Activated CD4-positive, alpha-beta T cell treated with anti-CD3 and anti-CD28 coated beads for 24 hours (primary cell): ENCODE measurements at places on chromosomes 3 and 15.

DNA sequence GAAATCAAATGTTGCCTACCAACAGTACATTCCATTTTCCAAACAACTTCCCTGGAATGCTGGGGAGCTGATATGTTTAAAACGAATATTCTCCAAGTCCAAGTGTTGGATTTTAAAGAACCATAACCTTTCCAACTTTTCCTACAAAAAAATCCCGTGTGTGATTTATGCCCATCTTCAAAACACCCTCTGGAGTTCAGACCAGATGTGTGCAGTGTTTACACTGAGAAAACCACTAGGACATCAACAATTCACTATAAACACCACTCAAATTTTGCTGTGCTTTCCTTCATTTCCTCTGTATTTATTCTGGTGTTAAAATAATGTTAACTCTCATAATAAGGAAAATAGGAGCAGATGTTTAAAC, 2.4 kb downstream of the VGLL4 start:
- DNase-seq: no peak

DNA sequence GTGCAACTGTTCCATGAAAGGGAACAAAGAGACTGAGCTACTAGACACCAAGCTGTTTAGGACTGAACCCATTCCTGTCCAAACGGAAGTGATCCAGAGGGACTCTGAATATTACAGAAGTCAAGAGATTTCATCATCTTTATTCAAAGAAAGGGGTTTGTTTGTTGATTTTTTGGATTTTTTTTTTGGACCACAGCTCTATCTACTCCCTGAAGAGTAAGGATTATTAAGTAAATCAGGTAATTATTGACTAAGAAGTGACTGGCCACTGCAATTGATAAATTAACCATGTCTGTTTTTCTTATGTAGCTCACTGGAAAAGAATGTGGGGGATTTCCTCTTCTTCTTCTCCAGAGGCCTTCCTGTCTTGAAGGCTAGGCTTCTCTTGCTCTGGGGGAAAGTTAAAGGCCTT, 146.6 kb upstream of the TPM1 start:
- DNase-seq: no peak

DNA sequence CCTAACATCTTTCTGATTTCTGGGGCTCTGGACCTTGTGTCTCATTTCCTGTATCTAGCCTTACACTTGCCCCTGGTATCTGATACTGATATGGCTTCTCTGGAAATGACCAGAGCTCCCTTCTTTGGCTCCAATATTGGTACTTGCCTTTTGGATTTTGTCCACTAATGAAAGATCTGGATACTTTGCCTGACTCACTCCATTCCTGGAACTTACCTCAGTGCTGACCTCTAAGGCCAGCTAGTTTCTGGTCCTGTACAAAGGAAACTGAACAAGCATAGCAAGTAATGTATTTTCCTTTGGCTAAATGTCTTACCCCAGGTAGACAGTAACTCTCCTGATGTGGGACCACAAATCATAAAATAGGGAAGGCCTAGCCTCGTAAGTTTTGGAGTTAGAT, 93.8 kb upstream of the SLC4A7 start:
- no peak for DNase-seq

DNA sequence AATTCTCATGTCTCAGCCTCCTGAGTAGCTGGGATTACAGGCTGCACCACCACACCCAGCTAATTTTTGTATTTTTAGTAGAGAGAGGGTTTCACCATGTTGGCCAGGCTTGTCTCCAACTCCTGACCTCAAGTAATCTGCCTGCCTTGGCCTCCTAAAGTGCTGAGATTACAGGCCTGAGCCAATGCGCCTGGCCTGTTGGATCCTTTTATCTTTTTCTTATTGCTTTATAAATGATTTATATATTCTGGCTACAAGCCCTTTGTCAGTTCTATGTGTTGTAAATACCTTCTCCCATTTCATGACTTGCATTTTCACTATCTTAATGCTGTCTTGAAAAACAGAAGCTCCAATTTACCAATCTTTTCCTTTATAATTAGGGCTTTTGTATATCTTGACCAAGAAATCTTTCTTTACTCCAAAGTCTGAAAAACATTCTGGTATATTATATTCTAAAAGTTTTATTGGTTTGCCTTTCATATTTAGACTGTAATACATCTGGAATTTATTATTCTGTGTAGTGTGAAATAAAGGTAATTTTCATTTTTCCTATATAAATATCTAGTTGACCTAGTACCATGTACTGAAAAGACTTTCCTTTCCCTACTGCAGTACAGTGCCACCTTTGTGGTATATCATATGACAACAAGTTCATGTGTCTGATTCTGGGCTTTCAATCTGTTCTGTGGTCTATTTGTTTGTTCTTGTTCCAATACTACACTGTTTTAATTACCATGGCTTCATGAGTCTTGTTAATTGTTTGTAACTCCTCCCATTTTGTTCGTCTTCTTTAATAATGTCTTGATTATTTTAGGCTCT, 52.9 kb upstream of the RNU6-1 start:
- no peak for DNase-seq

- no peak for DNase-seq
Measured at GRCh38 chr3:133191818-133192217, 153.6 kb downstream of the TMEM108 start.

DNA sequence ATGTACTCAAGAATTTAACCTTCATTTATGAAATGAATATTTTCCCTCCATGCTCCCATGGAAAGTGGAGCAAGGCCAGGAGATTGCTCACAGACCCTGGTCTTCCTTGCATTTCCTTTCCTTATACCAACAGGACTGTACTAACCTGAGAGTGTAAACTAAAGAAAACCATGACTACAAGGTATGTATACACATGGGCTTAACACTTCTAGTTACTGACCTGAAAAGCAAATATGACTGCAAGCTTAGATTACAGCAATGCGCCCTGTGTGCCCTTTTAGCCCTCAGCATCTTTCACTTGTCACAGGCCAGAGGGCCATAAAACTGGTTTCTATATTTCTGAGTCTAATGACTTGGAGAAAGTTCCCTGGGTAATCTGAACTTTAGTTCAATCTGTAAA, 52.1 kb downstream of the NEK10 start:
- no peak for DNase-seq

DNA sequence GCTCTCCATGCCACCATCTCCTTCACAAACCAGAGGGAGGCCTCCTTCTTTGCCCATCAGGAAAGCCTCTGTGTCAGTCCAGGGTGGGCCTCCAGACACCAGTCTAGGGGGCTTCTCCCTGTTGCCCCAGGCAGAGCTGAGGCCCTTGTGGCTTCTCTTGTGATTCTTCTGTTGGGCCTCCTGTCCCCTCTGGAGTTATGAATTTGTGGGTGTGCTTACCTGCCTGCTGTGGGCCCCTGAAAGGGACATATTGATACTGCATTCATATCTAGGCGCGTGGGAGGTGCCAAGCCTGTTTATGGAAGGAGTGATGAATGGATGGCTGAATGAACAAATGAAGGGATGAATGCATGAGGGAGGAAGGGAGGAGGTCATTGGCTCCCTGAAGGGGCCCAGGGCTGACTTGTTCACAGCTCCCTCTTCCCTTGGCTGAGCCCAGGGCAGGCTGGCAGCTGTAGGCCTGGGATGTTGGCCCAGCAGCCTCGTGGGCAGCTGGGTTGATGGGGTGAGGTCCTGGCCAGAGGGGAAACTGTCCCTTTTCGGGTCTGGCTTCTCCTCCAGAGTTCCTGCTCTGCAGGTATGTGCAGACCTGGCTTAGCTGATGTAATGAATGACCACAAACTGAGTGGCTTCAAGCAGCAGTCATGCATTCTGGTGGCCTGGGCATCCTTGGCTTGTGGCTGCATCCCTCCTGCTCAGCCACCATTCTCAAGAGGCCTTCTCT, 195.4 kb downstream of the GOLGA6L6 start:
- DNase-seq: no peak

GRCh38 chr3:161096771-161097367, 8.3 kb downstream of the B3GALNT1 start:
- DNase-seq: no peak

GRCh38 chr3:128487538-128487812, 5.5 kb downstream of the GATA2 start:
- DNase-seq: no peak
